NCI-H1417 treated with DMSO at 0.1 percent for 48 hours (cell line): ENCODE measurements at places on chromosomes 6 and 20.

DNA sequence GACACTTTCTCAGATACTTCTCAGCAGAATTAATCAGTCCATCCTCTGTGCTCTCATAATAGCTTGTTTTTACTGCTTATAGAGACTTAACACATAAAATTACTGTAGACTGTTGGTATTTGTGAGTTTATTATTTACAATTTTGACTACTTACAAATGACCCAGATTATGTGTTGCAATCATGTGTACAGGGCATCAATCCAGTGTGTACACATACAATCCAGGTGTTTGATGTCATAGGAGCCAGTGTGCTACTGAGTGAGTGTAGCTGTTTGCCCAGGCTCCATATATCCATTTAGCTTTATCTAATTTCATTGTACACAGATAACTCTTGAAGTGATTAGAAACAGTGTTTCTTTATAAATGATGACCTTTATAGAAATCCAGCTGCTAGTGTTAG is 31.3 kb downstream of the TRMT11 start:
- no peak for DNase-seq

GRCh38 chr20:4781637-4782377 is 60.1 kb downstream of the PRND start:
- no peak for DNase-seq

- no peak for DNase-seq
Measured at GRCh38 chr6:155442562-155442961, 13.1 kb downstream of the NOX3 start.

DNA sequence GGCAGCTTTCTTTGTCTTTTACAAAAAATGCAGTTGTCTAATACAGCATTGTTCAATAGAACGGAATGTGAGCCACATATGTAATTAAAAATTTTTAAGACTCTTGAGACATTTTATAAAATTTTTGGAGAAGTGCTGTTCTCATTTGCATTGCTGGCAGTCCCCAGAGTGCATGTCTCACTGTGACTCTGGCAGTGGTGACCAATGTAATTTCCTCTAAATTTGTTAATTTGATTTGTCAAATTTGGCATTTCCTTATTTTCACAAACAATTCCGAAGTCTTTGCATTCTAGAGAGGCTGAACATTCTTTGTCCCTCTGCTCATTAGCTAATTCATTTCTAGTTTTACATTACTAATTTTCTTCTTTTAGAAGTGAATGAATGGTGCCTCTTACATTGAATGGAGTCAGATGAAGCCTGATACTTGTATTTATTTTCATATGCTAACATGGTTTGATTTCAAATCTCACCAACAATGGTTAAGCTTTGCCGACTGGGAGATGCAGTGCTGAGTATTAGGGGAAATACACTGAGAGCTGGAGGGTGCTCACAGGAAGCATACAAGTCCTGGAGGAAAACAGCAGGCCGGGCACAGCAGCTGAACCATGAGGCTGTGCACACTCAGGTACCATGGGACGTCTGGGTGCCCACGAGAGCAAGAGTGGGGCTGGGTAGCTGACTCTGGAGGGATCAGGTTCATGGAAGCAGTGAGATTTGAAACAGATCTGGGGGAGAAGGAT is 68.5 kb upstream of the ARMC2 start:
- no peak for DNase-seq

DNA sequence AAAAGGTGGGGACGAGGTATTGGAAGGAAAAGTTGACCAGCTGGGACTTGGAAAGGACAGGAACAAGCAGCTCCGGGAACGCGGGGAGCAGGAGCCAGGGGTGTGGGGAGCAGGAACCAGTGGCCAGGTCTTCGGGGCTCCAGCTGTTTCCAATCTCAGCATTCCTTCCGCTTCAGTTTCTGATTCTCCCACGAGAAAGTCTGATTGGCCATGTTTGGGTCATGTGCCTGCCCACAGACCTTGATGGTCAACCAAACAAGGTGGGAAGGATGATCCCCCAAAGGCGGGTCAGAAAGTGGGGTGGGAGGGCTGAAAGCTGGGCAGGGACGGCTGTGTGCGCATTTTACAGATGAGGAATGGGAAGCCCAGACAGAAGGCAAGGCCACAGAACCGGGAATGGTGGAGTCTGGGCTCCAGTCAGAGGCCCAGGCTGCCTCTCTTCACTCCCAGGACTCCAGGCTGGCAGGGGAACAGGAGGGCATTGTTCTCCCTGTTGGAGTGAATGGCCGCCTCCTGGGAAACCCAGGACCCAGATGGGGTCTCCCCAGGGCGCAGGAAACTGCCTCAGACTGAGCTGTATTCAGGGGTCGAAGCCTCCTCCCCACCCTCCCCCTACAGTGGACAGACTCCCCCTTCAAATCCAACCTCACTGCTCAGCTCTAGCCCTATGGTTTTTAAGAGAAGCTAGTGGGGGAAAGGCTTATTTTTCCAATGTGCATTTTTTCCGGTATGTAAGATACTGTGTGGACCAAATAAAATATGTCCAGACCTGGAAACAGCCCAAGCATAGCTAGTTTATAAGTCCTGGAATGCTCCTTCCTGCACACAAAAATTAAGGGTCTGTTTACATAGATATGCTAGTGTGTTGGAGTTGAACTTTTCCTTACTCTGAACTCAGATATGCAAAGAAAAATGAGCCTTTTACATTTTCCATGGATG is 12.2 kb upstream of the PTGIS start:
- DNase-seq: no peak

GRCh38 chr20:20321134-20321533 is 46.8 kb upstream of the INSM1 start:
- no peak for DNase-seq

DNA sequence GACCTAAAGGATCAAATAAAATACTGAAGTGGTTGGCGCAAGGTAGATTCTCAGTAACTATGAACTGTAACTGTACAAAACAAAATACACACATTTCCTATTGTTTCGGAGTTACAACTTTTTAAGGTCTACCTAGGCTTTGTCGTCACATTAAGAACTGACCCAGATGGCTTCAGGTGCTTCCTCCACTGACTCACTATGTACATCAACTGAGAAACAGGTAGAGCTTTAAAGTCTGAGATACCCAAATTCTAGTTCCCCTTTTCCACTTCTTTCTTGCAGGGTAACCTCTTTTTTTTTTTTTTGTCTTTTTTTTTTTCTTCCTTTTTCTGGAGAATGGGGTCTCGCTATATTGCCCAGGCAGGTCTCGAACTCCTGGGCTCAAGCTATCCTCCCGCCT is 5.5 kb downstream of the SNRPB start:
- DNase-seq: no peak

DNA sequence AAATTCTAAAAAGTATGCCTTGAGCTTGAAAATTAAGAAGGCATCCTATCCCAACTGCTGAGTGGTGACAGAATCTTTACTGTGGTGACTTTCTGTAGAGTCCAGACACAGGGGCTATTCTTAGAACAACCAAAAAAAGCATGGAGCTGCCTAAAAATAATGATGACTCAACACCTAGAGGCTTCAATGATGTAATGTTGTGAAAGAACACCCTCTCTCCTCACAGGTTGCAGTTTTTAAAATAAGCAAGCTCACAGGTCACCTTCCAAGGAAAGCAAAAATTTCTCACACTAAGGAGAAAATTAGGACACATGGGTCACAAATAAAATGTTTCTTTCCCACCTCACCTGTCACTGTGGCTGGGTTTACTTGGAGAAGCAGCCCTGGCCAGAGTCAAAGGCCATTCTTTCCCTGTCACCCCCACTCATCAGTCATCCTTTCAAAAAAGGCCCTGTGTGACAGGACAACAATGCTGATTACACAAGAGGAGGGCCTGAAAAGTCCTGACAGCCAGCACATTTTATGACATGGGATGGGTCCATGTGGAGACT is 53.5 kb downstream of the RCAN2 start:
- DNase-seq: no peak

GRCh38 chr20:57078116-57078515 is 188.3 kb downstream of the BMP7 start:
- DNase-seq: no peak

DNA sequence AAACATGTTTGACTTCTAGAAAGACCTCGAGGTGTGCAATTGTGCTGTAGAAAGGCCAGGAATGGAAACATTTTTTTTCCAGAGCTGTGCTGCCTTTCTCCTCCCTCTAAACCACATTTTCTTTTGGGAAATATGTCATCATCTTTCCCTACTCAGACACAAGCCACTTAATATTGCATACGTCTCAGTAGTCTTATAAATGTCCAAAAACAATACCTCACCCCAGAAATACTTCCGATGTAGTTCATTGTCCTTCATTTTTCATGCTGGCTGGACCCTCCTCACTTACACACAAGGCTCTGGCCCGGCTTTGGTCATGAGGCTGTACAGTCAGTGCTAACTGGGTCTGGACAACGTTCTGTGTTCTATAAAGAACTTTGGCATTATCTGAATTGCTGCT is 126.4 kb downstream of the SCML4 start:
- DNase-seq: no peak

DNA sequence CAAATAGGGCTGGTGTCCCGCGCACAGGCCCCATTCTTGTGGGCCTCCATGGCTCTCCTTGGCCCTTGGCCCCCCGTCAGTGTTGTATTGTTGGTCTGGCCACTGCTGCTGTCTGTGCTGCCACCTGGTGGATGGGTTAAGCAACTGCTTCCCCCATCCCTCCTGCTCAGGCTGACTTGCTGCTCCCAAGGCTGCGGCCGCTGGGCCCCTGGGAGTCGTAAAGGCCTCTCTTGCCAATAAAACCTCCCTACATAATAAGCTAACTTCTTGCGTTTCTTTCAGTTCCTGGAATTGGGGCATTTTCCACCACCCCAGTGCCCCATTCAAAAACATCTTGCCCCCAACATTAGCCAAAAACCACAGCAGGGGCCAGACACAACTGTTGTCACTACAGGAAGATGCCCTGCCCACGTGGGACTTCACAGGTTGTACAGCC is 27.1 kb downstream of the CD83 start:
- DNase-seq: no peak

- DNase-seq: no peak
Measured at GRCh38 chr6:138824482-138825144, 28.7 kb downstream of the ECT2L start.

DNA sequence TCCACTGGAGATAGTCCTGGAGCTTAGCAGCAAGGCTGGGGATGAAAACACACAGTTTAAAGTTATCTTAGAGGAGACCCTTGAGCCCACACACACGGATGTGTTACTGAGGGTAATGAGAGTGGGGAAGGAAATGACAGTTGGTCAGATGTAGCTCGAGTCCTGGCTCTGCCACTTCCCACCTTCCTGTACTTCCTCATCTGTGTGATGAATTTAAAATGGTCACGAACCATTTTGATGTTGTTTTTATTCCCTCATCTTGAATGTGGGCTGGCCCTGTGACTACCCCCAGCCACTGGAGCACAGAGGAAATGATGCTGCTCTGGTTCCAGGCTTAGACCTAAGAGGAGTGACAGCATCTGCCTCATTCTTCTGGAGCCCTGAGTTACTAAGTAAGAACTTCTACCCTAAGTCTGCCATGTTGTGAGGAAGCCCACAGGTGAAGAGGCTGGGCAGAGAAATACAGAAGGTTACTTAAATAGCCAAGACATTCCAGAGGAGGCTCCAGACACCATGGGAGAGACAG is 141.2 kb downstream of the NRN1 start:
- no peak for DNase-seq

GRCh38 chr20:10920396-10920795 is 246.6 kb upstream of the JAG1 start:
- DNase-seq: no peak

DNA sequence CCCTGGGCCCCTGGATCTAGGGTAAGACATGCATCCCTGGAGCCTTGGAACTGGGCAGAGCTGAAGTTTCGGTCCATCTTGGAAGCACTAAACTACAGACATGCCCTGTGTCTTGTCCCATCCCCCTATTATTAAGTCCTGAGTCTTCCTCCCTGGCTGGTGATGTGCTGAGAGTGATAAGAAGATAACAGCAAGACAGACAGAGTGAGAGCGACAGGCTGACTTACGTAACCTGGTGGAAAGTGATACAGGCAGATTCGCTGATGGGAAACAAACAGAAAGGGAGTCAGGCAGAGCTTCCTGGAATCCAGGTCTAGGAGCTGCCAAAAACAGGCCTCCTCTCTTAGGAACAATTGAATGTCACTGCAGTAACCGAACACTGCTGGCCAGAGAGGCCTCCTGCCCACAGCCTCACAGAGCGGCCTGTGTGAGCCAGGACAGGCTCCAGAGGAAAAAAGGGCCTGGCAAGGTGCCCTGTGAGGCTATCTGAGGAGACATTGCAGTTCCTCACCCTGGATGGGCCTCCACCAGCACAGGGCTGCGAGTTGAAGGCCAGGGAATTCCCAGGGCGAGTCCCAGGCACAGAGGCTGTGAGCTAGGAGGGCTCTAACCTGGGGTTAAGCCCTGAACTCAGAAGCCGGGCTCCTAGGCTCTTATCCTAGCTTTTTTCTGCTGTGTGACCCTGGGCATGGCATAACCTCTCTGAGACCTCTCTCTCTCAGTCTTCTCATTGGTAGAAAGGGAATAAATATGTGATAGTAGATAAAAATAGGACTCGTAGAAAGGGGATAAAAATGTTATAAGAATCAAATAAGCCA is 34.2 kb upstream of the B4GALT5 start:
- no peak for DNase-seq

DNA sequence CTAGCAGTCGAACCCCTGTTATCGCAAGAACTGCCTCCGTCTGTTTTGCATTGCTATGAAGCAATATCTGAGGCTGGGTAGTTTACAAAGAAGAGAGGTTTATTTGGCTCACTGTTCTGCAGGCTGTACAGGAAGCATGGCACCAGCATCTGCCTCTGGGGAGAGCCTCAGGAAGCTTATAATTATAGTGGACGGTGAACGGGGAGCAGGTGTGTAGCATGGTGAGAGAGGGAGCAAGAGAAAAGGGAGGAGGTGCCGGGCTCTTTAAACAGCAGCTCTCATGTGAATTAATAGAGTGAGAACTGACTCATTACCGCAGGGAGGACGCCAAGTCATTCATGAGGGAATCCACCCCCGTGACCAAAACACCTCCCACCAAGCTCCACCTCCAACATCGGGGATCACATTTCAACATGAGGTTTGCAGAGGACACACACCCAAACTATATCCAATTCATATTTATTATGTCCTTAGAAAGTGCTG is 172.6 kb upstream of the KCNG1 start:
- no peak for DNase-seq

DNA sequence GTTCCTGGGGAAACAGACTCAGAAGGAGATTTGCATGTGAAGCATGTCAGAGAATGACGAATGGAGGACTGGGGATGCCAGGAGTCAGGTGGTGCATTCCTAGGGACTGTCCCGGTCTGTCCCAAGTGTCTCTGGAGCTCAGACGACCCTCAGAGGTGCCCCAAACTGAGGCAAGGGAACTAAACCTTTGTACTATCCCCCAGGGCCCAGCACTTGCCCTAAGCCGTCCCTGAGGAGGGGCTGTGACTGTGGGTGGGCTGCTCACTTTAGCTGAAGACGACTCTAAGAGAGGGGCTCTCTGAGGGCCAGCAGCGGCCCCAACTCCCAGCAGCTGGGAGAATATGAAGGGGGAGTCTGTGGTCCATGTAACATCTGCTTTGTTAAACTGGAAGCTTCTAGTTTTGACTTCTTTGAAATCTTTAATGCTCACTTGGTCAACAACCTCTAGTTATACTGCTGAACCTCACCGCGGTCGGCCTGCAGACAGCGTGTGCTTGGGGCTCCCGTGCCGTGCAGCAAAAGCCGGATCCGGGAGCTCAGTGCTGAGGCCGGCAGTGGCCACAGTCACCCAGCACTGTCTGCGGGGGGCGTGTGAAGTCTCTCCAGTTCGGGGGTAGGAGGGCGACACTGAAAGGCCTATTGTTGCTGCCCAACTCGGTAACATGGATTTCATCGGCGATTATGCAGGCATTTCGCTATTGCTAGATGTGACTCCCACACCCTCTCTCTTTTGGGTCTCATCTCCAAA is 34.2 kb downstream of the TUBB2B start:
- no peak for DNase-seq
